ENCODE measurements at places on chromosomes 6 and 20.

GRCh38 chr6:72521684-72522083 is 100.2 kb upstream of the KCNQ5 start:
- DNase-seq: no peak

- DNase-seq: no peak
Measured at GRCh38 chr6:558959-559358, 97.9 kb downstream of the HUS1B start.

DNA sequence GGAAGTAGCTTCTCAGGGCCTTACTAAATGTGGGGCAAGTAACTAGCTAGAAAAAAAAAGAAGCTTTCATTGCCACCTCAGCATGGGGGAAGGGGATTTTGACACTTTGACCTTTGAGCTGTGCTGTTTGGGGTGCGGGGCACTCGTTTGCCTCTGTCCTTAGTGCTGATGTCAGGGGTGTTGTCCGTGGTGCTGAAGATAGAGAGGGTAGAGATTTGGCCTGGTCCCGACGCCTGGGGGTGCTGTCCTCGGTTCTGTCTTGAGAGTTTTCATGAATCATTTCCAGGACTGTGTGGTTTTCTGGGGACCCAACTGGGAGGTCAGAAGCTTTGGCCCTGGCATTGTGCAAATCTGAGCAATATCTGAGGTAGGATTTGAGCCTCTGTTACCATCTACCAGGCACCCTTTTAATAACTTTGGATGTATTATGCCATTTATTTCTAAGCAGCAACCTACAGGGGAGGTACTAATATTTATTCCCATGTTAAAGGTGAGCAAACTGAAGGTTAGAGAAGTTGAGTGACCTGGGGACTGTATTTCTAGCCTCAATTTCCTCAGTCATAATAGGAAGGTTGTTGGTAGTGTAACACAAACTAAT is 78.0 kb downstream of the DLGAP4 start:
- peak; percentile 60 for DNase-seq

- DNase-seq: no peak
Measured at GRCh38 chr6:20198775-20199174, 13.5 kb downstream of the MBOAT1 start.

DNA sequence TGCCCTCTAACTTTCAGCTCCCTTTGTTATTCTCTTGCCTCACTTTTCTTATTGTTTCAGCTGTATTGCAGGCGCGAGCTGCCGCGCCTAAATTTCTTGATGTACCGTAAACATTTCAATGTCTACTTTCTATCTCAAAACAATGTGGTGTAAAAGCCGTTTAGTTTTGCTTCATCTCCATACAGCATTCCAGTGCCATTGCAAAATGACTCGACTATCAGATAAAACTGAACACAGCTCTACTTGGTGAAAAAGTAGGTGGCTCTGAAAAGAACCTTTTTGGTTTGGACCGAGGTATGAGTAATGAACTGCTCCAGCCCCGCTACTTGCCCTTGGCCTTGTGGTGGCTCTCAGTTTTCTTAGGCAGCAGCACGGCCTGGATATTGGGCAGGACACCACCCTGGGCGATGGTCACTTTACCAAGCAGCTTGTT is 74.6 kb downstream of the OR2B2 start:
- no peak for DNase-seq

DNA sequence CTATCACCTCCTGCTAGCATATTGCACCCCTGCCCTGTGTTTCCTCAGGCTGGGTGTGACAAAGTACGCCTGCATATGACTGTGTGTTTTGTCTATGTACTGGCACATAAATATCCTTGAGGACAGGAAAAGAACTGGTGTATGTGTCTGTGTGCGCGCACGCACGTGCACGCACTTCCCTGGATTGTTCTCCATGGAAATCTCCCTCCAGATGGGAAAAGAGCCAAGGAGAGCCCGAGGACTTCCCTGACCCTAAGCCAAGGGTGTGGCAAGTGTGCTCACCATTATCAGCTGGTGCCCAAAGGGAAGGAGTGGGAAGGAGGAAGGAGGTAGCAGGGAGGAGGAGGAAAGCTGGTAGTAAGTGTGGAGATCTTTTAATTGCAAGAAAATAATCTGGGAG is 117.6 kb downstream of the HIVEP2 start:
- no peak for DNase-seq

GRCh38 chr6:133553652-133554051 is 312.5 kb downstream of the EYA4 start:
- DNase-seq: peak; percentile 64

- DNase-seq: no peak
Measured at GRCh38 chr6:30554962-30555815, 1.1 kb downstream of the GNL1 start.

GRCh38 chr6:13712599-13712898 is 914 bp upstream of the RANBP9 start:
- peak; percentile 6 for DNase-seq

DNA sequence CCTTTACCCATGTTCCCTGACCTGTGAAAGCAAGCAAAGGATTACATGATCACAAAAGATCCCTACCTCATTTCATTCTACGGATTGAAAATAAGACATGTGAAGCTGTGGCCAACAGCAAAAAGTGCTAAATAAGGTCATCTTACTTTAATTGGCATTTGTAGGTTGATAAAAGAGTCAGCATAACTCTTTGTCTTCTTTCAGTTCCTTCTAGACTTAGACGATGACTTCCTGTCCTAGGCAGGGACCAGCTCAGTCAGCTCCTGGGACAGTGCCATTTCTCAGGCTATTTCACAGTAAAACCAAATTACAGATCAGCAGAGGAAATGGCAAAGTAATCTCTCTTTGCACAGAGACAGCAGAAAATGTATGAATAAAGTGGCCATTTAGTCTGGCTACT is 480.7 kb downstream of the RFPL4B start:
- DNase-seq: peak; percentile 82

DNA sequence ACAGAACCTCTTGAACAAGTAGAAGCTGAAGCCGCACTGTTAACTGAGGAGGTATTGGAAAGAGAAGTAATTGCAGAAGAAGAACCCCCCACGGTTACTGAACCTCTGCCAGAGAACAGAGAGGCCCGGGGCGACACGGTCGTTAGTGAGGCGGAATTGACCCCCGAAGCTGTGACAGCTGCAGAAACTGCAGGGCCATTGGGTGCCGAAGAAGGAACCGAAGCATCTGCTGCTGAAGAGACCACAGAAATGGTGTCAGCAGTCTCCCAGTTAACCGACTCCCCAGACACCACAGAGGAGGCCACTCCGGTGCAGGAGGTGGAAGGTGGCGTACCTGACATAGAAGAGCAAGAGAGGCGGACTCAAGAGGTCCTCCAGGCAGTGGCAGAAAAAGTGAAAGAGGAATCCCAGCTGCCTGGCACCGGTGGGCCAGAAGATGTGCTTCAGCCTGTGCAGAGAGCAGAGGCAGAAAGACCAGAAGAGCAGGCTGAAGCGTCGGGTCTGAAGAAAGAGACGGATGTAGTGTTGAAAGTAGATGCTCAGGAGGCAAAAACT is 40.1 kb downstream of the ZBTB2 start:
- no peak for DNase-seq

GRCh38 chr20:40687384-40688128 is 1.5 kb downstream of the MAFB start:
- DNase-seq: peak; percentile 58

GRCh38 chr20:60715172-60715571 is 536.9 kb upstream of the CDH4 start:
- DNase-seq: no peak

- DNase-seq: no peak
Measured at GRCh38 chr6:36124881-36125280, 5.4 kb upstream of the MAPK13 start.

GRCh38 chr6:146666909-146667308 is 68.1 kb downstream of the ADGB start:
- DNase-seq: no peak
